Fibroblast of skin of scalp (primary cell): ENCODE measurements at places on chromosomes 2 and 18.

DNA sequence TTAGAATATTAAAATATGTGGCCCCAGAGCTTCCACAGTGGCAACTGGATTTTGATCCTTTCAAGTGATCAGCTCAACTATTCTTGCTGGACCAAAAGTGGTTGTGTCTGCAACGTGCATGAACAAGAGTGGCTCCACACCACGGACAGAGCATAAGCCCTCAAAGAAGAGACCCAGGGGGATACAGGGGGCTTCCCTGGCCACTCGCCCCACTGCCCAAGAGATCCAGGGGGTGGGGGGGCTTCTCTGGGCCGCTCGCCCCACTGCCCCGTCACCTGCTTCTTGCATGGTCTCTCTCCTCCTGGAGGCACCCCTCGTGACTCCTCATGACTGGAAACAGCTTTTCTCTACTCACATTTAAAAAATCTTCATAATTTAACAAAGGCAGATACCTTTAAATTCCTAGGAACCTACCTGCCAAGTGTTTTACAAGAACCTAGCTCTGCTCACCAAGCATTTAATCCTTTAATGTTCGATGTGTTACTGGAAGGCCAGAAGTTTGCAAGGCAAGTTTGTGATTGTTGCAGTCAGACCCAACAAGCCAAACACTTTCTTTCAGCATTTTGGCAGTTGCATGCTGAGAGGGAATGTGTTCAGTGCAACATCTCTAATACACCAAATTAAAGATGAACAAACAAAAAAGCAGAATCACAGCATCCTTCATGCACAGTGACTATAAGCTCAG is 174.3 kb downstream of the BCL2 start:
- no peak for DNase-seq

- no peak for DNase-seq
Observed at GRCh38 chr18:55088000-55088401, 128.7 kb upstream of the CCDC68 start.

DNA sequence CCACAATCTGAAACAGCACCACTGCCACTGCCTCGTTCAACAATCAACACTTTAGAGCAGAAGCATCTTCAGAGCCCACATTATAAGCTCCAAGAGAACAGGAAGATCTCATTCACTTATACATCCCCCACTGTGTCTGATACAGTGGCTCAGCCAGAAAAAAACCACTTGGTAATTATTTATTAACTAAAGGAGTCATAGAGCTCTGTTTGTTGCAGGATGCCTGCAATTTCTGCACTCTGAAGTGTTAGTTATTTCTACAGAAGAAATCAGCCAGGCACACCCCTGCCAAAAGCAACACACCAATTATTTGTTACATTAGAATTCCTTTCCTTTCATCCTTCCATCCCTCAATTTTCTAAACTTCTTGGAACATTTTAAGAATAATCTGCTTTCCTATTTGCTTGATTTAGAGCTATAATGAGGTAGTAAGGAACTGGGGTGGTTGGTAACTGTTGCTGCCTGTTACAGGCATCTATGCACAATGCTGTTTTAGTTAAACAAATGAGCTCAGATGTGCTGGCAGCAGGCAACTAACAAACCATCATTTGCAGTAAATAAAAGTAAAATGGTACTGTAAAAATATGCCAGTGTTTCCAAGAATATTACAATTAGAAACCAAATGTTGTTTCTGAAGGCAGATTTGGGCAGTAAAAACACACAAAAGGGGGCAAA is 59.9 kb downstream of the DYM start:
- no peak for DNase-seq

DNA sequence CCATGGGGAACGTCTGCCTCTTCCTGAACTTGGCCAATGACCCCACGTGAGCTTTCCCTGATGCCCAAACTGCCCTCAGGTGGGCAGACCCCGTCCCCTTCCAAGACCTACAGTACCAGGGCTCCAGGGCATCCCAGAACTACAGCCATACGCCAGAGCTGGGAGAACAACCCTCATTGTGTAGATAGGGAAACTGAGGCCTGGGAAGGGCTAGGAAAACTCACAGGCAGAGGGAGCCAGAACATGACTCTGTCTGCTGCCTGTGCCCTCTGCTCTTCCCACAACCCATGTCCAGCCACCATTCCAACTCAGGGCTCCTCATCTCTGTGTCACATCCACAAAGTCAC is 16.8 kb upstream of the ANKRD53 start:
- DNase-seq, result no peak

GRCh38 chr2:160747501-160748170 is 254.0 kb upstream of the RBMS1 start:
- peak; percentile 90 for DNase-seq

DNA sequence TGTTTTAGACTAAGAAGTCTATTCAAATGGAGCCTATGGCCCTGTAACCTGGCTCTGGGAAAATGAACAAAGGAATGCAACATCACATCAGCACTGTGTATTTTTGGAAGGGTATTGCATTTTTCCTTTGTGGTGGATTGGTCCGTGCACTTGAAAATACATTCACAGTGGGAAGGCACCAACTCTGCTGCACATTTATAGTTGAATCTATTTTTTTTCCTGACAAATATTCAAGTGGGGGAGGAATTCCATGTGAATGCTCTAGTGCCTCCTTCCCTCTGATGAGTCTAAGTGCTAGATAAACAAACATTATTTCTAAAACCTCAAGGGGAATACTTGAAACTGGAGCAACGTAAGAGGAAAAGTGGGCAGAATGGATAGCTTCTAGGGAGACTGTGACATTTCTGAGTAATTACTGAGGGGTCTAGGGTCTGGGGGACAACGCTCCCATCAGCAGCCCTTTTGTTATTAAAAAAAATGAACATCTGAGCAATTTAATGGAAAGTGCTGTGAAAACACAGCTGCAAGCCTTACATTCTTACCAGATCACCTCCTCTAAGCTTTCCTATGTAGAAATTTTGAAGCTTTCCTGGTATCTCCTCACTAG is 208.2 kb downstream of the SLC8A1 start:
- DNase-seq, result peak; percentile 97

GRCh38 chr2:241822264-241822623 is 13.3 kb downstream of the NEU4 start:
- DNase-seq, result no peak

GRCh38 chr2:208049441-208049840 is 24.1 kb upstream of the PLEKHM3 start:
- DNase-seq, result peak; percentile 34

DNA sequence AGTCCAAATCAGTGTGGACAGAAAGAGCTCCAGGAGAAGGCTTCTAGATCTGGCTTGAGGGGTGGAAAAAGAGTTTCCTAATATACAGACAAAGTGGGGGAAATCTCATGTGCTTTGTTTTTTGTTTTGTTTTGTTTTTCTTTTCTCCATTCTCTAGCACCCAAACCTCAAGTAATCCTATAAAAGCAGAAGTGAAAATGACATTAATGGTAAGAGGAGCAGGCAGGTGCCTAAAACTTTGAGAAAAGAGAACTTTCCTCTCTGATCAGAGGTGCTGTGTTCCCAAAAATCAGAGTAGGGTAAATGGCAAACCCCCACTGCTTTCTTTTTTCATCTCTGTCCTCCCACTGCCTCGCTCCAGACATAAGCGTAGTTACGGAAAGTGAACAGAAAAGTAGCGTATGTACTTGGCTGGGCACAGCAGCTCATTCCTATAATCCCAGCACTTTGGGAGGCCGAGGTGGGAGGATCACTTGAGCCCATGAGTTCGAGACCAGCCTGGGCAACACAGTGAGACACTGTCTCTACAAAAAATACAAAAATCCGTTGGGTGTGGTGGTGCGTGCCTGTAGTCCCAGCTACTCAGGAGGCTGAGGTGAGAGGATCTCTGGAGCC is 77.8 kb downstream of the FAM161A start:
- no peak for DNase-seq

DNA sequence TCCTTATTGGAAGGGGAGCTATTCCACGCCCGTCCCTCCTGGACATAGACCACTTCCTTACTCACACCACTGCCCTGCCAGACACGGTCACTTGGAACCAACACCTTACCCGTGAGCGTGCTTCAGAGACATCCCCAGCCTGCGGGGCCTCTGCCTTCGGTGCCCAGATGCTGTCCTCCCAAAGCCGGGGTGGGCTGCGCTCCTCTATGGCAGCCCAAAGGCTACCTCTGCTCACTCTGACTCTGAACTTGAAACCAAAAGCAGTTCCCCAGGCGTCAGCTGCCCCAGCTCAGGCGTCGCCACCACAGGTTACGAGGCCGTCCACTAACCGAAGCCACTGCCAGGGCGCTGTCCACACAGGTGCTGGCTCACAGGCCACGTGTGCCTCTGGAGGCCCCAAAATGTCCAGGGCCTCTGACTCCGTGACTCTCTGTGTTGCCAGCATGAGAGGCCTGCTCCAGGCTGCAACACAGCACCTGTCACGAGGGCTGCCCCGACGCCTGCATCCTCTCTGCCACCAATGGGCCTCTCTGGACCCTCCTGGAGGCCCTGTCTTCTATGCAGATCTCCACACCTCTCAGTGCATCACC is 23.8 kb downstream of the HDAC4 start:
- no peak for DNase-seq

- DNase-seq, result peak; percentile 14
Observed at GRCh38 chr18:69954719-69955480, 7.2 kb upstream of the CD226 start.

GRCh38 chr18:54957996-54958395 is 1.3 kb downstream of the CCDC68 start:
- peak; percentile 12 for DNase-seq

DNA sequence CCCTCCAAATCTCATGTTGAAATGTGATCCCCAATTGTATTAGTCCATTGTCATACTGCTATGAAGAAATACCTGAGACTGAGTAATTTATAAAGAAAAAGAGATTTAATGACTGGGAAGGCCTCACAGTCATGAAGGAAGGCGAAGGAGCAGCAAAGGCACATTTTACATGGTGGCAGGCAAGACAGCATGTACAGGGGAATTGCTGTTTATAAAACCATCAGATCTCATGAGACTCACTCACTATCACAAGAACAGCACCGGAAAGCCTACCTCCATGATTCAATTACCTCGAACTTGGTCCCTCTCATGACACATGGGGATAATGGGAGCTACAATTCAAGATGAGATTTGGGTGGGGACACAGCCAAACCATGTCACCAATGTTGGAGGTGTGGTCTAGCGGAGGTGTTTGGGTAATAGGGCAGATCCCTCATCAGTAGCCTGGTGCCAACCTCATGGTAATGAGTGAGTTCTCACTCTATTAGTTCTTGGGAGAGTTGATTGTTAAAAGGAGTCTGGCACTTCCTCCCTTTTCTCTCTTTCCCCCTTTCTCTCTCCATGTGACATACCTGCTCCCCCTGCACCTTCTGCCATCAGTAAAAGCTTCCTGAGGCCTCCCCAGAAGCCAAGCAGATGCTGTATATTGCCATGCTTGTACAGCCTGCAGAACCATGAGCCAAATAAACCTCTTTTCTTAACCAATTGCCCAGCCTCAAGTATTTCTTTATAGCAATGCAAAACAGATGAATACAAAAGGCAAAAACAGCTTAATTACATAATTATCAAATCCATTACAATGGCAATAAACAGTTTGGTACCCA is 14.5 kb upstream of the FN1 start:
- no peak for DNase-seq

- DNase-seq, result no peak
Observed at GRCh38 chr2:9807555-9808305, 35.5 kb upstream of the TAF1B start.

DNA sequence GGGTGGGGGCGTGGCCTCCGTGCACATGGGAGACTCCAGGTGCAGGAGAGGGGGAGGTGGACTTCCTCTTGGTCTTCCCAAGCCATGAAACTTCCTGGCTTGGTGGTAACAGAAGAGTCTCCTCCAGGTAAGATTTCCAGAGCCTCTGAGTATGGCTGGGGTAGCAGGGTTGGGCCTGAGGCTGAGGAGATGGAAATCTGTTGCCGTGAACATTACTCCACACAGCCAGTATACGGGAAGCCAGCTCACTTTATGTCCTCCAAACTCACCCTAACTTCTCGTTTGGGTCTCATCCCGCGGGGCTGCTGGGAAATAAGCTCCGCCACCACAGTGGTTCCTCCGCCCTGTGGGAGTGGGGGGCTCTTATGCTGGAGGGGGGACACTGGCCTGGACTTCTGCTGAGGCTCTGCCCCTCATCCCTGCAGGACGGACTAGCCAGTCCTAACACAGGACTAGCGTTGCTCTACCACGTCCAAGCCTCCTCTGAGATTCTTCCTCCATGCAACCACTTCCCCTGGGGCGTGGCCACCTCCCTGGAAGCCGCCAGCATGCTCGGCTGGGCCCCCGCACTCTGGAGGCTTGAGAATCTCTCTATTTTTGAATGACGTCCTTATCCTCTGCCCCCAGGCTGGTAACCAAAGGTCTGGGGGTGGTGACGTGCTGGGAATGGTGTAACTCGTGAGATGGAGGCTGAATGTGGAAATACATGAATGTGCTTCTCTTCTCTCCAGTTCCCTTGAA is 777 bp upstream of the RAB17 start:
- DNase-seq, result no peak

DNA sequence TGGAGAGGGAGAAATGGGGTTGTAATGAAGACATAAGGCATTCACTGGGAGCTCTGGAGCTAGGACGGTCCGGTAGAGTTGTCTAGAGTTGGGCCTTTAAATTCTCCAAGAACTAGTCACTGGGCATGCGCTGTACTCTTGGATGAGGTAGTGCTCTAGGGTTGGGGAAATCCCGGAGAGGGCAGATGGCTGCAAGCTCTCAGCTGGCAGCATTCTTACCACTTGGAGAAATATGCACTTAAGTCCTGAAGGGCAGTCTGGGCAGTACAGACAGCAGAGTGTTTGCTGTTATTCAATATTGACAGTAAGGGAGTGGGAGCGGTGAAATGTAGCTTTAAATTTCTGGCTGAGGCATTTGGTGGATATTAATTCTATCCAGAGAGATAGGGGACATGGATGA is 214.6 kb downstream of the RDH14 start:
- no peak for DNase-seq

- DNase-seq, result peak; percentile 77
Observed at GRCh38 chr18:10453806-10454680, at the start of gene APCDD1. Gene APCDD1 (plus strand): TSS chr18:10454635. CDS start chr18:10454982, 347 bp downstream.

- peak; percentile 89 for DNase-seq
Observed at GRCh38 chr2:3379647-3380534, at the start of gene TRAPPC12. Gene TRAPPC12 (plus strand): TSS chr2:3379694. CDS start chr2:3387624, 7,930 bp downstream.
